Gastrocnemius medialis (tissue), 4 donors: ENCODE measurements at places on chromosomes 11 and 22.
A peak's percentile ranks its signal among the peaks of the same experiment; 100 is the strongest.

- no peak for DNase-seq
These were observed 7.4 kb downstream of the CAPN5 start for GRCh38 chr11:77074205-77074604.

DNA sequence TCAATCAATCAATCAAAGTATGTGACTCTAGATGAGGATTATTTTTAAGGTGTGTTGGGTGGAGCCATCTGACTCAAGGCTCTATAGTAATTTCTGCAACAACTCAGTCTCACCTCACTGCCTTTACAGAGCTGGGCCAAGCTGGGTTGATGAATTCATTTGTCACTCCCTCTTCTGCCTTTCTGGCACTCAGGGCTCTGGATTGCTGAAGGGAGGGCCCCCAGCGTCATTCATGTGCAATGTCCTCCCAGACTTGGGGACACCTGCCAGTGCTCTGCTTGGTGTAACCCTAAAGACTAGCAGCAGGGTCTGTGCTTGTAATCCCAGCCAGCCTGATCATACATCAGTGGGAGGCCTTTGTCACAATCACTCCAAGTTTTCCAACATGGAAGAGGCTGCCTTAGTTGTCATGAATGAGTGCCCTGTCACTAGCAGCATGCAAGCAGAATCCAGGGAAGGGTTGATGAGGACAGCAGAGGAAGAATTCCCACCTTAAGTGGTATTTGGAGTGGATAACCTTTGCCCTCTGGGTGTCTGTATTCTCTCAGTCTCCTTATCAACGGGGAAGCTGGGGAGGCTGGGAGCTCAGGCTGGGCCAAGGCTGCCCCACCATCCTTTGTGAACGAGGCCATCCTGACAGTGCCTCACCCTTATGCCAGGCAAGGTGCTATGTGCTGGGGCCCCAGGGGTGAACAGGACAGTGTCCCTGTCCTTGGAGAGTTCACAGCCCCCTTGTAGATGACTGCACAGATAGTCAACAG is 2.0 kb upstream of the TP53I11 start:
- DNase-seq, result no peak

- no peak for DNase-seq
These were observed 27.0 kb upstream of the SLC22A8 start for GRCh38 chr11:63042596-63042995.

- no peak for DNase-seq
These were observed 164.5 kb upstream of the PLET1 start for GRCh38 chr11:112425121-112425520.

GRCh38 chr22:17260298-17260697 is 41.1 kb upstream of the ADA2 start:
- DNase-seq, result no peak

GRCh38 chr11:66242095-66242765 is 26.2 kb upstream of the RAB1B start:
- DNase-seq, result no peak

DNA sequence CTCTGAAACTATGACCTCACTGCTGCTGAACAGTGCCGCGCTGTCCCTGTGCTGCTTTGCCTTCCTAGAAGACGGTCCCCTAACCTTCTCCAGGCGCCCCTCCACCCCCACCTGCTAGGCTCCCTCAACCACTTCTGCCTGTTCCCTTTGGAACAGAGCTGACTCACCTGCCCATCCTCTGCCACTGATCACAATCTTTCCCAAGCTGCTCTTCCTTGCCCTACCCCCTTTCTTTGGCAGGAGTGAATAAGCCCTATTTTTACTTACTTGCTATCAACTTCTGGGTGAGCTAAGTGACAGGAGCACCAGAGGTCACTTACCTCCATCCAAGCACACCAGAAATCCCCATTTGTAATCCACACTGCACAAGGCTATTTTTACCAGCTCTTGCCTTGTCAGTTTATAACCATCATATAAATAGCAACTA is 116.0 kb upstream of the BID start:
- DNase-seq, result peak; percentile 81

DNA sequence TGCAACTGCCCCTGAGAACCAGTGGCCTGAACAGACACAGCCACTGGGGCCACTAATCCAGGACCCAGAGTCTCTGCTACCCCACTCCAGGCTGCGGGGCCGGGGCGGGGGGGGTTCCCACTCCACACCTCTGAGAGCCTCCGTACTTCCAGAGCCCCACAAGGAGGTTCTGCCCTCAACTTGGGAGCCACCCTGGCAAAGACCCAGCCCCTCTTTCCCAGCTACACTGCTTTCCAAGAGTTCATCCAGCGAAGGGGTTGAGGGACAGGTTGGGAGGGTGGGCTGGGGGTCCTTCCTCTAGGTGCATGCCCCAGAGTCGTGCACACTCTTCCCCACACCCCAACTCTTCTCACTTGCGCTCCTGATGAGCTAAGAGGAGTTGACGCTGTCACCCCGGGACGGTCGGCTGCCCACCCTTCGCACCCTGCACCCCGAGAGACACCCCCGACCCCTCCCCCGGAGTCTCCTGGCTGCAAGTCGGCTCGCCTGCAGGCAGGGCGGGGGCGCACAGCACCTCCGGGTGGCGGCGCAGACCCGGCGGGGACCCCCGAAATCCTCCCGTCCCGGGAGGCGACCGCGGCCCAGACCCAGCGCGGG is 531 bp downstream of the RAB3IL1 start:
- peak; percentile 12 for DNase-seq

GRCh38 chr22:26646158-26646557 is 11.2 kb upstream of the MIAT start:
- DNase-seq, result no peak

GRCh38 chr11:95515371-95515770 is 274.2 kb downstream of the FAM76B start:
- DNase-seq, result no peak

DNA sequence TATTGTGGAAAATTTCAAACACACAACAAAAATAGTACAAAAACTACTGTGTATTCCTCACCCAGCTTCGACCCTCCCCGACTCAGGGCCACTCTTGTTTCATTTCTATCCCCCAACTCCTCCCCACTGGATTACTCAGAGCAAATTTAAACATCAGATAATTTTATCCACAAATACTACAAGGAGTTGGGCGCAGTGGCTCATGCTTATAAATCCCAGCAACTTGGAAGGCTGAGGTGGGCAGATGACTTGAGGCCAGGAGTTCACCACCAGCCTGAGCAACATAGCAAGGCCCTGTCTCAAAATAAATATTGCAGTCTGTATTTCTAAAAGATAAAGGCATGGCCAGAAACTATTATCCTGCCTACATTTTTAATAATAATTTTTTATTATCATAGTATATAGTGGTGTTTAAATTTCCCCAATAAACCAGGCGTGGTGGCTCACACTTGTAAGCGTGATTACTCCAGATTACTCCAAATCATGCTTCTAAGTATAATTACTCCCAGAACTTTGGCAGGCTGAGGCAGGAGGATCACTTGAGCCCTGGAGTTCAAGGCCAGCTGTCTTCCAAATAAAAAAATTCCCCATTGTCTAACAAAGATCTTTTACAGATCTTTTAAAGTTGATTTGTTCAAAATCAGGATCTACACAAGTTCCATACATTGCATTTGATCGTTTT is 39.8 kb downstream of the LRRC32 start:
- DNase-seq, result no peak

GRCh38 chr22:45632791-45633515 is 38.7 kb upstream of the ATXN10 start:
- DNase-seq, result no peak

DNA sequence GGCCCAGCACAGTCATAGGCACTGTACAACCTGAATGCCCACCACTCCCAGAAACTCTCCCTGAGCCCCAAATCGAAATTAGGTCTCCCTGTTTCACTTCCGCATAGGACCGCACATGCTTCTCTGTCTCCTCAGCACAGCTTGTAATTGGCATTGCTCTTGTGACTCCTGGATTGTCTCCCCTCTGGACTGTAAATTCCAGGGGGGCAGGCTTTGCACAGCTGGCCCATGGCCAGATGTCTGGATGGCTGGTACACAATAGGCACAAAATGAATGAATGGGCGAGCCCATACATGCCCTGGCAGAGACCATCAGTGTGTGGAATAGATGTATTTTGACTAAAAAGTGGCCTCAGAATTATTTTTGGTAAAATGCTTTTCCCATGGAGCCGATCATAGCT is 63.3 kb upstream of the PHF21B start:
- DNase-seq, result no peak

- DNase-seq, result no peak
These were observed 10.8 kb downstream of the LIF start for GRCh38 chr22:30235687-30236170.

- DNase-seq, result no peak
These were observed 538.9 kb upstream of the API5 start for GRCh38 chr11:42772886-42773285.

DNA sequence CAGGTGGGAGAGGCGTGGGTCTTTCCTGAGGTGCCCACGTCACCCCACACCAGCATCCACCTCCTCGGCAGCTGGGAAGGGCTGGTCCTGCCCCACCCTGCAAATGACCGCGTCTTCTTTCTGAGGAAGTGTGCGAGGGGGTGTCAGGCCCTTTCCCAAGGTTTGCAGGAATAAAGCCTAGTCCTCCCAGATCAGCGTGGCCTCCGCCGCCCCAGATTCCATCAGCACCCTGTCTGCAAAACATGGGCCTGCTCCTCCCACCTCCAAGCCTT is 14.4 kb upstream of the SLC39A13 start:
- DNase-seq, result no peak

DNA sequence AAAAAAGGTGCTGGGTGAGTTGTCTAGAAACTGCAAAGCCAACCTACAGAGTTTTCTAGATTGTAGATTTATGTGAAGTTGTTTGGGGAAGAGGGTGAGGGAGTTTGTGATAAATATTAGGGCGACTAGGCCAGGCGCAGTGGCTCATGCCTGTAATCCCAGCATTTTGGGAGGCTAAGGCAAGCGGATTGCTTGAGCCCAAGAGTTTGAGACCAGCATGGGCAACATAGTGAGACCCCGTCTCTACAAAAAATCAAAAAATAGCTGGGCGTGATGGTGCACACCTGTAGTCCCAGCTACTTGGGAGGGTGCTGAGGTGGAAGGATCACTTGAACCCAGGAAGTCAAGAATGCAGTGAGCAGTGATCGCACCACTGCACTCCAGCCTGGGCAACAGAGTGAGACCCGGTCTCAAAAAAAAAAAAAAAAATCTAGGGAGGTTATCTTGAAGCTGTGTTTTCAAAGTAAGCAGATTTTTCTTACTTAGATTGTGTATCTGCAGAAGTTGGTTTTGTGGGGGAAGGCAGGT is 844 bp downstream of the APOL6 start:
- no peak for DNase-seq

GRCh38 chr11:123683428-123684170 is 29.2 kb upstream of the SCN3B start:
- no peak for DNase-seq

GRCh38 chr11:73792584-73792983 is 4.9 kb downstream of the MRPL48 start:
- no peak for DNase-seq

GRCh38 chr11:92556431-92556830 is 331.8 kb downstream of the FAT3 start:
- no peak for DNase-seq

DNA sequence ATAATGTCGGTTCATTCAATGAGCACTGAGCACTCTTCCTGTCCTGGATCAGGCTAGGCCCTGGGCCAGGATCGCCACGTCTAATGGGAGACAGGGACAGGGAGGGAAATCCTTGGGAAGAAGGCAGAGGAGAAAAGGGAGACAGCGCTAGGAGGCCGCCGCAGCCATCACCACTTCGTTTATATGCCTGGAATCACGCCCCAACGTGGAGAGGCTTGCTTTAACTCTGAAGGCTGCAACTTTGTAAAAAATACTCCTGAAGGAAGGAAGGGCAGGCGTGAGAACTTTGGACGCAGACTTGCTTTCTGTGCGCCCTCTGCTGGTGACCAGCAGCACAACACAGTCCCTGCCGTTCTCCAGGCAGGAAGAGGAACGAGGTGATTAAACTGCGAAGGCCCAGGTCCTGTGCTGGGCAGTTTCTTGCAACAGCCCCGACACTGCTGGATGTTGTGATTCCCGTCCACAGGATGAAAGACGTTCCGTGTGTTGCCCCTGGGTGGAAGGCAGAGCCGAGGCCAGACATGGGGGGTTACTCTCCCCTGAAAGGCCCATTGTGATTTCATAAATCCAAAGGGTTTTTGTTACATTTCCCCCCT is 22.1 kb downstream of the RIBC2 start:
- DNase-seq, result peak; percentile 72

- DNase-seq, result no peak
These were observed 25.2 kb downstream of the NRXN2 start for GRCh38 chr11:64697663-64698375.

- no peak for DNase-seq
These were observed 14.0 kb upstream of the SLC43A3 start for GRCh38 chr11:57440744-57441414.

DNA sequence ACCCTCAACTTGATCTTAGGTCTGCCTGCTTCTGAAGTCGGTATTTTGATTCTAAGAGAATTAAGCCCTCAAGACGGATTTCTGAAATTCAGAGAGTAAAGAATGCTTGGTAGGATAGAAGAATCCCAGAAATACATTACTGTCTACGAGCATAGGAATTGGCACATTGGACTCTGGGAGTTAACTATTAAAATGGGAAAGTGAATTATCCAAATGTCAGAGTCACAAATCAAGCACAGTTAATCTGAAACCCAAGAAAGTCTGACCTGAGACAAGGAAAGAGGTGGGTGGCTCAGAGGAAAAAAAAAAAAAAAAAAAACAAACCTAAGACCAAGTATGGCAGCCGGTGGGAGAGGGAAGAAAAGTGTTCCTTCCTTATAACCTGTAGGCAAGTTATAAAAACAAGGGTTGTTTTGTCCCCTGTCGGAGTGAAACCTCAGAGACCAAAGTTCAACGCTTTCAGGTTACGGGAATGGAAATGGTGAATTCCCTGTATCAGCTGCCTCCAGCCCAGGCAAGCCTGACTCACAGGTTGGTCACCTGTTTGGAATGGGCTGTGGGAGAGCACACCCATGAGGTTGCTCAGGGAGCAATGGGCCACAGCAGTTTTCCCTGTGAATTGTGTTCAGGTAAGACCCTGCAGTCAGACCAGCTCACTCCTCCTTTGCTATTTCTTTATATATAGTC is 139.0 kb downstream of the ETS1 start:
- DNase-seq, result no peak

DNA sequence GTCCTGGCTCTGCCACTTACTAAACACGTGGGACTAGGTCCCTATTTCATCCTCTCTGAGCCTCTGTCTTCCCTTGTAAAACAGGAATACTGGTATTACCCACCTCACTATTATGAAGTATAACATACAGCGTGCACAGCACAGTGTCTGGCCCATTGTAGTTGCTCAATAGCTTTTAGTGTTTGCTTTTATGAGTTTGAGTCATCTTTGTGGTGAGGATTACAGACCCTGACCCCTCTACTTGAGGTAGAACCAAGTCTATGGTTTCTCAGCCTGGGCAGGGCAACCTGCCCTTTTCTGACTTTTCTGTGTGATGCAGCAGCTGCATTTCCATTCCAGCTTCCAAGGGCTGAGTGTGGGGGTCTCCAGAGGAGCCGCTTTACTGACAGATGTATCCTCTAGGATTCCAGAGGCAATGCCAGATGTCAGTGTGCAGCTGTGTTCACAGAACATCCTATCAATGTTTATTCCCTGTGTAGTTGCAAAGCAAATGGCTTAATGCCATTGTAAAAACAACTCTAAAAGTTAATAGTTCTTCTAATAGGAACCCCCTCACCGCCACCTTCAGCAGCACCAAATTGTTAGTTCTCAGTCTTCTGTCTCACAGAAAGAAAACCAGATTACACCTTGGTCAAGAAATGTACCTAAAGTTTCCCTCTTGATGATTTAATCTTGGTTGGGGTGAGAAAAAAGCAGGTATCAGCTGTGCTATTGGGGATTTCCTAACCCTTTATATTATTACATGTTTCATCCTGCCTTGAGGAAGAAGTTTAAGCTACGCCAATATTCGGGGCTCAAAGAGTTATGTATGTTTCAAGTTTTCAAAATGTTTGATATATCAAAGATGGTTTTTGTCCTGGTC is 16.8 kb downstream of the PRR5L start:
- DNase-seq, result no peak
